Stimulated activated naive CD4-positive, alpha-beta T cell (primary cell): ENCODE measurements at places on chromosomes 2 and 18.

DNA sequence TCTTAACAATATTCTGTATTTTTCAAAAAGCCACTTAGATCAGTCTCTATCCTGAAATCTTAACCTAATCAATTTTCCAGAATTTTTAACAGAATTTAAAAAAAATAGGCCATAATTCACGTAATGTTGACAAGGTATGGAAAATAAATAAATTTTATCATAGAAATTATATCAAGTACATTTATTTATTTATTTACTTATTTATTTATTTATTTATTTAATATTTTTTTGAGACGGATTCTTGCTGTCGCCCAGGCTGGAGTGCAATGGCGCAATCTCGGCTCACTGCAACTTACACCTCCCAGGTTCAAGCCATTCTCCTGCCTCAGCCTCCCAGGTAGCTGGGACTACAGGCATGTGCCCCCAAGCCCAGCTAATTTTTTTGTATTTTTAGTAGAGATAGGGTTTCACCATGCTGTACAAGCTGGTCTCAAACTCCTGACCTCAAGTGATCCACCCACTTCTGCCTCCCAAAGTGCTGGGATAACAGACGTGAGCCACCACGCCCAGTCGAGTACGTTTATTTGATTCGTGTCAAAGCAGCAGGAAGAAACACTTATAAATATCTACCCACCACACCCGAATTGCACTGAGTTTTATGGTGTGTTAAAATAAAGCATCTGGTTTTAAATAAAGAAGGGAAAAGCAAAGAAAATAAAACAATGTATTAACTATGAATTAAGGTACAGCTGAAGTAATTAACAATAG is 60.1 kb downstream of the DSC3 start:
- no peak for DNase-seq

DNA sequence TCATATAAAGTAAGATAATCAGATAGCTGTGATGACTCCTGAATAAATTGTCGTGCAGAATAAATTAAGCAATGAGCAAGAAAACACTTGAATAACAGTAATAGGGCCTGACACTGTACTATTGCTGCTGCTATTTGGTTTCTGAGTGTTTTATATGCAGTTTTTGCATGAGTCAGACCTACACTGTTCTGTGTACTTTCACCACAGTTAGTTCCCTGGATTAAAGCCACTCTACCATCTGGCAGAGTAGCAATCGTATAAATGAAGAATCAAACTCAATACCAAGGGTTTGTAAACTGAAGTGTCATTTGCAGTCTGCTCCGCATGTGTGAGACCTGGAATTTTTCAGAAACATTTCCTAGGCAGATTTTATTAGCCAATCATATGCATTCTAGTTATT is 398.6 kb upstream of the CDH7 start:
- DNase-seq, result no peak

- no peak for DNase-seq
Measured at GRCh38 chr18:48347756-48348326, 61.3 kb downstream of the ZBTB7C start.

- DNase-seq, result no peak
Measured at GRCh38 chr2:216344206-216344949, 27.9 kb downstream of the MARCHF4 start.

GRCh38 chr18:73948497-73948896 is 199.1 kb downstream of the FBXO15 start:
- no peak for DNase-seq

GRCh38 chr2:10659898-10660568 is 29.7 kb downstream of the NOL10 start:
- DNase-seq, result no peak

DNA sequence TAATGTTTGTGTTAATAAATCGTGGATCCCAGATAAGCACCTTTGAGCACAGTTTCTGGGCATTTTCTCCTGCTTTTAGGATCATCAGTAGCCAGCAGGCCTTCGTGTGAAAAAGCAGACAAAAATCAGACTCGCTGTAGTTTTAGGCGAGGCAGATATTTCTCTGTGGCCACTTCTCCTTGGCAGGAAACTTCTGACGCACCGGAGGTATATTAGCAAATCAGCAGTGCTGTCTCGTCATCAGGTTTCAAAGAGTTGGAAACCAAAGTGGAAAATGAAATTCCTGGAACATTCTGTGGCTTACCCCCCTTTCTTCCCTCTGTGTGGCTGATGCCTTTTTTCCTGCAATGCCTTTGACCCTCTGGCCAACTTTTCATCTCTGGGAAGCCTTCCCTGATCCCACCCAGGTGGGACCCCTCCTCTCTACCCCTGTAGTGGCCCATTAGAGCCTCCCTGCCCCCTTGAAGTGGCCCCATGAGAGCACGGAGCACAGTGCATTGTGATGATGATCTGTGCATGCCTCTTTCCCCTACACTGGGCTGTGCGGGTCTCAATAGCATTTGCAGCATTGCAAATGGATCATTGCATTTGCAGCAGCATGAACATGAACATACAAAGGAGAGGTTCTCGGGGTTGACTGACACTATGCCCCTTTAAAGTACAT is 93.3 kb downstream of the RNF144A start:
- DNase-seq, result no peak

GRCh38 chr2:2698182-2699120 is 367.4 kb upstream of the MYT1L start:
- peak; percentile 15 for DNase-seq

GRCh38 chr18:58609536-58609993 is 19.3 kb downstream of the ALPK2 start:
- no peak for DNase-seq

DNA sequence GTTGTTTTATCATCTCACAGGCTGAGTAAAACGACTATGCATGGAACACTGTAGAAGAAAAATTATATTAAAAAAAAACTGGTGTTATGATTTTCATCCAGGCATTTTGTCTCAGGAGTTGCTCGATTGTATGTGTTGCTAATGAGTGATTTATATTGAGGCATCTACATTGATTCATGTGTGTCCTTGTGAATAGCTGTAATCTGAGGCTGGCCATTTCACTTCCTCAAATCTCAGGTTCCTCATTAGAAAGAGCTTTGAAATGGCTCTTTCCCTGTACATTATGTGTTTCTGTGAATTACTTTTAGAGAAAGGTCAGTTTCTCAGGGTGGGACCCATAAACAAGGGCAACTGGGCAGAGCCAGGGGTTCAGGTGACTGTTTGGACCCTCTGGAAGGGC is 2.3 kb downstream of the IL18R1 start:
- no peak for DNase-seq

DNA sequence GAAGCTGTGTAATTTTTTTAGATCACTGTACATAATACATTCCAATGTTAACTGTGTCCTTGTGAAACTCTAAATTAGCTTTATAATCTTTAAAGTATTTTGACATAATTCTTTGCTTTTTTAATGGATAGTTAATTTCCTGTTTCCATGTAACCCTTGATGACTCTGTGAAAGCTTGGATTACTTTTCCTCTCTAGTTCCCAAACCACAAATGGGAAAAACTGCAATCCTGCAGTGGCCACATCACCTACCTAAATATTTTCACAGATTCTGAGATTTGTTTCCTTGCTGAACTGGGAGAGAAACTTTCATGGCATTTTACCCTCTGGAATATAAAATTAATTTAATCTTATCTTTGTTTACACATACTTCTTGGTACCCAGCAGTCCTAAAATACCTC is 161.6 kb upstream of the CCDC68 start:
- no peak for DNase-seq

- no peak for DNase-seq
Measured at GRCh38 chr2:149657401-149658040, 69.9 kb upstream of the MMADHC start.

DNA sequence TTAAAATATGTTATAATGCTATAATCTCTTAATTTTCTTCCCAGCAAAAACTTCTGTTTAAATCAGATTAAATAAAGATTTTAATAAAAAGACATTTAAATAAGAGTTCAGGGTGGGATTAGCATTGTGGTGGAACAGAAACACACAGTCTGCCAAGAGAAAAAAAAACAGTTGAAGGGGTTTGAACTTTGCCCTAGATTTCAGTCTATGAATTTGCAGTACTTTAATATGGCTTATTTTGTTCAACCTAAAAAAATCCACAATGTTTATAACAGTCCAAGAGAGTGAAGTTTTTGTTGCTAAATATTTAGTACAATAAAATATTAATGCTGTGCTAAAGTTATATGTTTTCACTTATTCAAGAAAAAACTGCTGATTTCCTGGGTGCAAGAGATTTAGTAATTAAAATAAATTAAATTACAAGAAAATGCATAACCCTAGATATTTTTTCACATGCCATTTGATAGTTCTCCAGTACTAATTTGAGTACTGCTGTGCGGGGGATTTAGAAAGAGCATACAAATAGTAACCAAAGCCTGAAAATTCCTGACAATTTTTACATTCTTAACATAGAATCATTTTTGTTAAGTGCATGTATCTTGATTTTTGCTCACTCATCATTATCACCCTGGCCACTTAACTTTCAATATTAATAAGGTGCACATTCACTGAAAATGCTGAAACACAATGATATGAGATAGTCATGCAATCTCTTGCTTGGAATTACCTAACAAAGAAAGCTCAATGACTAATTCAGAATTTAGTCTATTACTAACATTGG is 52.6 kb downstream of the SLC40A1 start:
- no peak for DNase-seq

- no peak for DNase-seq
Measured at GRCh38 chr18:12009581-12010140, 28.4 kb downstream of the IMPA2 start.

- DNase-seq, result no peak
Measured at GRCh38 chr2:181076658-181077057, 96.3 kb downstream of the UBE2E3 start.

DNA sequence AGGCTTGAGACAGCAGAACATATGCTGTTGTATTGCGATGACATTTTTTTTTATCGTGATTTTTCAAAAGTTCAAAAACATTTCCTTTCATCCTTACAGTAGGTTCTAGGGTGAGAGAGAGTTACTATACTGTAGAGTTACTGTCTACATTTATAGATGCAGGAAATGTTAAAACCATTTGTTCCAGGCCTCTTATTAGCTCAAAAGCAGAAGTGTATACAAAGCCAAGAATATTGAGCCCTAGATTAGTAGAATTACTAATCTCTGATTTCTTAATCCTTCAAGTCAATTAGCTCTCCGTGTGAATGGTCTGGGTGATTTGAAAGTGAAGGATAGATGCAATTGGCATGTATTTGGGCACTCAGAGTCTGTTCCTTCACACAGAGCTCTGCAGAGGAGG is 73.1 kb downstream of the MAPRE2 start:
- no peak for DNase-seq

GRCh38 chr2:65630643-65631042 is 198.2 kb upstream of the SPRED2 start:
- no peak for DNase-seq

DNA sequence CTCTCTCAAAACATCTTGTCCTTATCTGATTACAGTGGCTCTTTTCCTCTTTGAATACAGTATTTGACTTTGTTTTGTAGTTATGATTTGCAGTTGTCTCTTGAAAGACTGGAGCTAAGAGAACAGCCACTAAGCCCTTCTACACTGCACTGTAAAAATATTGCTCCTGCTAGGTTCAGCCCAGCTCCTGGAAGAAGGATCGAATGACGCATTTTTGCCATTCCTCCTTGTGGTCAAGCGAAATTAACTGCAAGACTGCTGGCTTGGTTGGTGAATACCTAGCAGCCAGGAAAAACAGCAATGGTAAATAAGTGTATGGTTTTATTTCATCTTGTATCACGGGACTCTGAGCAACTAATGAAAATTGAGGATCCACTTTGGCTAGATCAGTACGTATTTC is 407.8 kb upstream of the CDH2 start:
- DNase-seq, result no peak

DNA sequence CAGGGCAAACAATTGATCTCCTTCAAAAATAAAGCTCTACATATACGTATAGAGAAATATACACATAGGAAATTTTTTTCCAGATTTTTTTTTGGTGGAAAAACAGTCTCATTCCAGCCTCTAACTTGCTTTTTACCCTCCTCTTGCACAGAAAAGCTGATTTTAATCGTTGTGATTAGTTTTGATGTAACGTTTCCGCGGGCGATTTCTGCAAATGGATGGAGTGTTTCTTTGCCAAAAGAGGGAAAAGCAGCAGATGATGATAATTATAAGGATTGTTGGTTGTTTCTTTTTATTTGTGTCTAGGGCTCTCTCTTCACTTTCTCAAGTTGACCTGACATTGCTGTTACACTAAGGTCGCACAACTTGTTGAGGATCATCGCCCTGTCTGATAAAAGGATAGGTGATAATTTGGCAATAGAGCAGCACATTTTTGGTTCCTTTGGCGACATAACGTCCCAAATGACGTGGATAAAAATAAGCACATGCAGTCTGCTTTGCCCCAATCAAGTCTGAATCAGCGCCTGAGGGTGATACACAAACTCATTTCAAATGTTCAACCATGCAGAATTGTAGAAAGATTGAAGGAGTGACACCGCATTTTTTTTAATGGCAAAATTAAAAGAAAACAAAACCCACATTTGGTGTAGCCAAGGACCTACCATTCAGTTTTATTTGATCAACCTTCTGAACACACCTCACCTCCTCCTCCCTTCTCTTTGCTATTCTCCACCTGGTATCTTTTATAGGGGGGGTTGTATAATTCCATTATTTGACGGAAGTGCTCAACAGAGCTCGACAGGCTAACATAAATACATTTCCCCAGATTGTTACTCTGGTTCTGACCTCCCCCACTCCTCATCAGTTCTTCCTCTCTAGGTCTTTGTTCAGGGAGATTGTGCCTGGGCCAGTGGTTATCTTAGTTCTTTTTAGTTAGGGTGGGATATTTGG is 109.6 kb upstream of the KCTD1 start:
- no peak for DNase-seq

GRCh38 chr2:39434233-39434897 is 2.7 kb downstream of the MAP4K3 start:
- DNase-seq, result no peak

DNA sequence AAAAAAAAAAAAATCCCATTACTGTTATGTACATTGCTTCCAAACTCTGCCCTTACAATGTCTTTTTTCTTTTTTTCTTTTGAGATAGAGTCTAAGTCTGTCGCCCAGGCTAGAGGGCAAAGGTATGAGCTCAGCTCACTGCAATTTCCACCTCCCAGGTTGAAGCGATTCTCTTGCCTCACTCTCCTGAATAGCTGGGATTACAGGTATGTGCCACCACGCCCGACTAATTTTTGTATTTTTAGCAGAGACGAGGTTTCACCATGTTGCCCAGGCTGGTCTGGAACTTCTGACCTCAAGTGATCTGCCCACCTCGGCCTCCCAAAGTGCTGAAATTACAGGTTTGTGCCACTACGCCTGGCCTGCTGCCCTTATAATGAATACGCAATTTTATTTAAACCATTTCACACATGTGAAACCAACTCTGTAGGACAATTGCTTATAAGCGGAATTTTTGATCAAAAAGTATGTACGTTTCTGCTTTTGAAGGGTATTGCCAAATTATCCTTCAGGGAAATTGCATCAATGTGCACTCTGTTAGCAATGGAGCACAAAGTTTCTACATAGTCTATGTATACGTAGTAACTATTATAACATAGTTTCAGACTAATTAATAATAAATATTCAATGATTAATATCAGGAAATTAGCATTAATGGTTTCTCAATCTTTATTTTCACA is 55.7 kb upstream of the ACTR3 start:
- DNase-seq, result no peak

GRCh38 chr2:72173640-72174321 is 26.1 kb upstream of the CYP26B1 start:
- DNase-seq, result no peak
